Activated CD4-positive, alpha-beta T cell treated with anti-CD3 and anti-CD28 coated beads, Interleukin-2, Interleukin-4, amounts not matched to agents 100 ng/mL and 50 ng/mL, durations not matched to agents 16 hours and 8 hours (primary cell): ENCODE measurements at places on chromosomes 2 and 18.

GRCh38 chr2:112817082-112817689 lies 19.4 kb downstream of the IL1B start:
- no peak for DNase-seq

DNA sequence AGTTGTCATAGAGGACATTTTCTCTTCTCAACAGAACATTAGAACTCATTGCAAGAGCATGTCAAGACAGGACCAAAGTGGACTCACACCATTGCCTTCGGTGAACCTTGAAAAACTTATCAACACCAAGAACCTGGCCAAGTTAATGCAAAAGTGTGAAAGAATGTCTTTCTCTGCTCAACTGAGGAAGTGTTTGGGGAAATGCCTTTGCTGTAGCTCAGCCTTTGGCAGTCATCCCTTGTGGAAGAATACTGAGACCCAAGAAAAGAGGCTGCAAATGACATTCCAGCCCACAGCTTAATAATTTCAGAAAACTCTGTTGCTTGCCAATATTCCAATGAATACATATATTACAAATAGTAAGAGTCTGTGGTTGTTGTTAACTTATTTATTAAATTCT lies 728.8 kb upstream of the PIK3C3 start:
- DNase-seq = no peak

DNA sequence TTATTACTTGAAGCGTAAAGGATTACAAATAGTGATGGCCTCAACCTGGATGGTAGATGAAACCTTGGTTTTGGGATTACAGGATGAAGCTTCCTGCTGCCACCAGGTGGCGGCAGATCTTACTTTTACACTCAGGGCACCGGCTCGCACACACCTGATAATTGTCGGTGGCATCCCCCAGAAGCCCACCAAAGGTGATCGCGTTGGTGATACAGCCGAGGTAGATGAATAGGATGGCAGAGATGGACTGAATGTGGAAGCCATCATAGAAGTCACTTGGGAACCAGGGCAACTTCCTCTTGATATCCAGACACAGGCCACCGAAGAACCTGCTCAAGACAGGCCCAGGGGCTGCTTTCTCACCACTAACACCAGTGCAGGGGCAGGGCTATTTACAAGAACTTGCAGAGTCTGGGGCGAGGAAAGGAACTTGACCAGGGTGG lies 51.8 kb downstream of the MTHFD2 start:
- DNase-seq = peak; percentile 49

DNA sequence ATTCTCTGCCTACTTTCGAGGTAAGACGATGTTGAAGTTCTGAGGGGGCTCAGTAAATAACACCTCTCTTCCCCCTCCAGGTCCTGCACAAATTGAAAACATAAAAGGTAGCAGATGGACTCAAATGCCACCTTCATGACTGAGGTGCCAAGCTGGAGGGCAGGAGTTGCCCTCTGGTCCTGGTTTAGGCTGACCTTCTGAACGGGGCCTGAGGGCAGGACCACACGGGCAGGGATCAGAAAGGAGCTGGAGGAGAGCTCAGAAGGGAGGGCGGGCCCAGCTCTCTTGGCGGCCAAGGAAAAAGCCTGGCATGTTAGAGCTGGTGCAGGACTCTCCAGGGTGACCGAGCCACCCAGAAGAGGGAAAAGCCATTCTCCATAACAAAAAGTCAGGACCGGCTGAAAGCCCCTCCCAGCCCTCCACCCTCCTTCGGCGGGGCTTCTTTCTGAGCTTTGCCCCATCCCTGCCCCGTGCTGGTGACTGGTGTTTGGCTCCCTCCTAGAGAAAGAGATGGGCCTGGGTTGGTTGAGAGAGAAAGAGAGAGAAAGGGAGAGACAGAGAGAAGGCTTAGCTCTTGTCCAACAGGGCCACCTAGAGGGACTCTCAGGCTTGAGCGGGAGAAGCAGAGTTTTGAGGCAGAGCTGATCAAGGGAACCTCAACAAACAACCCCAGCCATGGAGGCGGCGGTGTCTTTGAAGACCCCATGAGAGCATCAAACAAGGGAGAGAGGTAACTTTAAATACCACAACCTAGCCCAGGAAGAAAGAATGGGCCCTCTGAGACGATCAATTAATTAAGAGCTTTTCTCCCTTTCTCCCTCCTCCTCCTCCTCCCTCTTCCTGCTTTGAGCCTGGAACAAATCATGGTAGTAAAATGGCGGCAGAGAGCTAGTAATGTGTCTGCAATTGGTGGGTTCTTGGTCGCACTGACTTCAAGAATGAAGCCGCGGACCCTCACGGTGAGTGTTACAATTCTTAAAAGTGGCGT lies 50.8 kb downstream of the WIPF1 start:
- peak; percentile 43 for DNase-seq

GRCh38 chr18:43275546-43275945 lies 1.7 kb downstream of the SYT4 start:
- no peak for DNase-seq

DNA sequence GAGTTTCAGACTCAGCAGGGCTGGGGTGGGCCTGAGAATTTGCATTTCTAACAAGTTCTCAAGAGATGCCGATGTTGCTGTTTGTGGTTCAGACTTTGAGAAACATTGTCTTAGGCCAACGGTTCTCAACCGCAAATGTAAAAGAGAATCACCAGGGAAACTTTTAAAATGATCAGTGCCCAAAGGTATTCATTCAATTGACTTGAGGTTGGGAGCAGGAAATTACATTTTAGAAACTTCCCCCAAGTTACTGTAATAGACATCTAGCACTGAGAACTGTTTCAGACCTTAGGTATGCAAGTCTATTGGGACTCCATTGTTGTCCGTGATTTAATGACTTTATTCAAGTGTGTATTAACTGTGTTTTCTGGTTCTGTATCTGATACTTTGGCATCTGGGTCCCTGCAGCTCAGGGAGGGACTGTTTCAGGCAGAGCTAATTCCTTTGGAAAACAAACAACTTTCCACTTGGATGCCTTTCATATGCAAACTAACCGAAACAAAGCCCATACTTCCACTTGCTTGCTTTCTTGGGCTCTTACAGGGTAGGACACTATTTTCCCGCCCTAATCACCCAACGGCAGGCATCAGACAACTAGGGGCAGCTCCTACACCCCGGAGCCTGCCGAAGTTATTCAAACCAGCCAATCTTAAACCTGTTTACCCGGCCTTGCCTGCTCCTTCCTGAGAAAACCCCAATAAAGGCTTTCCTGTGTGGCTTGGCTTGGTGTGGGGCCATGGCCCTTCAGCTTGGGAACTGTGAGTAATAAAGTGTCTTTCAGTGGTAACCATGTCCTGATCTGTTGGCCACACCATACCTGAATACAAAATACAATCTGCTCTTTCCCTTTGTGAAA lies 97.6 kb downstream of the POLE4 start:
- DNase-seq = peak; percentile 37

- DNase-seq = peak; percentile 4
Measured at GRCh38 chr2:147232225-147232669, 612.6 kb upstream of the ACVR2A start.

DNA sequence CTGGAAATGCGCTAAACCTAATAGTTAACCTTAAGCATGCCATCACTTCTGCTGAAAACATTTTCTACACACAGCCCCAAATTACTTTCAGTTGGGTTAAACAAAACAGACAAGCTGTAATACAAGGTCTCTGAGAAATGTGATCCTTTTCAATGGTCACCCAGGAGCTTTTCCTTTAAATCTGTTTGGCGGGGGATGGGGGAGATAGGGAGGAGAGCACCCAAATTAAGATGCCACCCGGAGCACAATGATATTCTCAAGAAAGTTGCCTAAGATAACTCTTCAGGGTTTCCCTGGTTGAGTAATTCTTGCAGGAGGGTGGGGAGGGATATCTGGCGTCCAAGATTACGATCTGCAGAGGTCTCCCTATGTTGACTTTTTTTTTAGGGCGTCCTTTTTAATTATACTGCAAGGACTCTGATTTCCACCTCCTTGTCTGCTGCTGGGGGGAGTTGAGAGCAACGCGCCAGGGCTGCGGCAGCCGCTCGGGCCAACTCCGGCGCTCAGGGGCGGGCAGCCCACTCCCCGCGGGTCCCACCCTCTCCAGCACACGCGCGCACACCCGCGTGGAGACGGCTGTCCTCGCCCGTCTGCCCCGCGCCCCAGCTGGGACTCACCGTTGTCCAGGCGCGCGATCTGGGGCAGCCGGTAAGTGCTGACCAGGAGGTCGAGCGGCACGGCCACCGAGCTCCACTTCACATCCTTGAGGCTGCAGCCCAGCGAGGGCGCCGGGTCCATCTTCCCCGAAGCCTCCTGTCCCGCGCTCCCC lies 807 bp downstream of the GAREM1 start:
- DNase-seq = no peak

GRCh38 chr2:30645081-30645744 lies 162.0 kb downstream of the CAPN13 start:
- no peak for DNase-seq

DNA sequence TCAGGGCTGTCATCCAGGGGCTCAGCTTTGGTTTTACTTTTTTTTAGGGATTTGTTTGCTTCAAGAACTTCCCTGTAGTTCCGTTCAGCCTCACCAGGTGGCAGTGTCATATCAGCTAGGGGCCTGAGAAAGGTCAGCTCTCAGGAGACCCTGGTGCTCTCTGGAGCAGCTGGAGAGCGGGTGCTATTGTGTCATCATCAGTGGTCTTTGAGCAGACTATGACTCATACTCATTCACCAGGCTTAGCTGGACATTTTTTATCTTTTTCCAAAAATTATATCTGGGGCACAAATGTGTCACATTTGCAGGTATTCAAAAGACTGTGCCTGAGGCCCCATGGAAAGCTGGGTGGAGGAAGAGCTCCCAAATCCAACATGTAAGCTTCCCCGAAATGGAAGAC lies 24.4 kb downstream of the ZNF892 start:
- DNase-seq = peak; percentile 9

DNA sequence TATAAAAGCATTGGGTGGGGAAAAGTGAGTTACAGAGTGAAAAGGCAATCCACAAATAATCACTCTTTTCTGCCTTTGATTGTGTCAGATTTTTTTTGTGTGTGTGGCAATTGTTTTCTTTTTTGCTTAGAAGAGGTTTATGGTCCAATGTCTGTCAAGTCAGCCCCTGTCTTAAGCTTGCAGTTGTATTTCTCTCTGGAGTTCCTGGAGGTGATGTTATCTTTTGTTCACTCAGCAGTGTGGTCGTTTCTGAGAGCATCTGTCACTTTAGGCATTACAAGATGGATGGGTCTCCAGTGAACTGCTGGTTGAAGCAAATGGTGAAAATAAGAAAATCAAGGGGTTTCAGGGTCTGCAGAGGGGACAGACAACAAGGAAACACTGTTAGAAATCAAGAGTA lies 121.3 kb downstream of the GREB1L start:
- no peak for DNase-seq

DNA sequence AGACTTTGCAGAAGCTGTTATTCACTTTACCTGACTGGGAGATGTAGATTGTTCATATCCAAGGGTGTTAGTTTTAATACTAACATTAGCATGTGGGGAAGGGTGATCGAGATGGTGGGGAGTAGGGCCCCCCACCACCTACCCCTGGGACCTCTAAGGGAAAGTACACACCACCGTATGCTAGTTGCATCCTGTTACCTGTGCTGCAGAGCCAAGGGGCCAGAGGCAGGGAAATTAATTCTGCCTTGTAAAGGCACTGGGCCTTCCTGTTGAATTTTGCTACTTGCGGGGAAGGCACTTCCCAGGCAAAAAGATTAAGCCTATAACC lies 9.0 kb downstream of the STEAP3 start:
- no peak for DNase-seq

GRCh38 chr2:217790195-217790594 lies 212.6 kb downstream of the TNS1 start:
- peak; percentile 4 for DNase-seq

GRCh38 chr18:74604361-74604760 lies 6.7 kb downstream of the ZNF407 start:
- no peak for DNase-seq

- DNase-seq = no peak
Measured at GRCh38 chr2:39696101-39696553, 30.4 kb downstream of the TMEM178A start.

DNA sequence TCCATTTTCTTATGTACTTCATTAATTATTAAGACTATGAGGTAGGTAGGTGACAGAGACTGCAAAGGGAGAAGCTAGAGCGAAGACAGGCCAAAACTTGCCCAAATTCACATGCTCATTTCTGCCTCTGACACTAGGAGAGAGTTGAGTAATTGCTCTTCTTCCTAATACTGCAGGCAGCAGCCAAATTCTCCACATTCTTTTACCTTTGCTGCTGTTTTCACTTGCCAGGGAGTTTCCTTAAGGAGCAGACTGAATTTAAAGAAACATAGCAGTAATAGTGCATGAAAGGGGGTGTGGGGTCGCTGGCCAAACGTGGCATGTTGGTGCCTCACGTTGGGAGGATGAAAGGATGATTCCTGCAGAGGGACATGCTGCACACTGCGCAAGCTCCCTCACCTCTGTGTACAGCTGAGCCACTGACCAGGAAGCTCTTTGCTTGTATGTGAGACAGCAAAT lies 12.3 kb downstream of the CRIM1 start:
- DNase-seq = no peak

DNA sequence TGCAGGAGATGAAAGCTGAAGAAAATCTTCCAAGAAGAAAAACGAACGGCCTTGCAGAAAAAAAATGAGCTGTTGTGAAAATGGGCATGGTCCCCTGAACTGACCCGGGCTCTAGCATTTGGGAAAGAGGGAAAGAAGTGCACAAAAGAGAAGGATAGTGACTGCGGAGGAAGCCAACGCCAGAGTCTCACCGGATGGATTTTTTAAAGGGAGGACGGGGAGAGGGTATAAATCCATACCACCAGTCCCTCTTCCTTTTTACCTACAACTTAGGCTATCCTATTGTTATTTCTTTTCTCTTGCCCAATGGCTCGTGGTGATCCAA lies 601 bp downstream of the WDR35 start:
- DNase-seq = no peak

- DNase-seq = no peak
Measured at GRCh38 chr2:63186331-63186730, 135.7 kb downstream of the OTX1 start.

GRCh38 chr2:179129574-179130238 lies 79.8 kb upstream of the CCDC141 start:
- peak; percentile 11 for DNase-seq

DNA sequence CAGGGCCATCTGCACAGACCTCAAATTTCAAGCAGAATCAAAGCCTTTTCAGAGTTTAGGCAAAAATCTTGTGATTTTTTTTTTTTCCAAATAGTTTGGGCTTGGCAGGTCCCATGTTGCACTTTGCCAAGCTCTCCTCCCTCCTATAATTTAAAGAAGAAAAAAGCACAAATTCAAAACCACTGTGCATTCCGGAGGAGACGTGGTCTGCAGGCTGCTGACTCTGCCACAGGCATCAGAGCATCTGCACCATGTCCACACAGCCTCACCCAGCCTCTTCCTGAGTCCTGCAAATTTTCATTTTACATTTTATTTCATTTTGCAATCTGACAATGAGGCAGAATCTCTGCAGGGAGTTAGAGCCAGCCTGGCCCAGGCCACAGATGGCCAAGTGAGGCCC lies 15.7 kb upstream of the GPC1 start:
- no peak for DNase-seq

GRCh38 chr18:36745219-36745975 lies 83.4 kb downstream of the TPGS2 start:
- no peak for DNase-seq

DNA sequence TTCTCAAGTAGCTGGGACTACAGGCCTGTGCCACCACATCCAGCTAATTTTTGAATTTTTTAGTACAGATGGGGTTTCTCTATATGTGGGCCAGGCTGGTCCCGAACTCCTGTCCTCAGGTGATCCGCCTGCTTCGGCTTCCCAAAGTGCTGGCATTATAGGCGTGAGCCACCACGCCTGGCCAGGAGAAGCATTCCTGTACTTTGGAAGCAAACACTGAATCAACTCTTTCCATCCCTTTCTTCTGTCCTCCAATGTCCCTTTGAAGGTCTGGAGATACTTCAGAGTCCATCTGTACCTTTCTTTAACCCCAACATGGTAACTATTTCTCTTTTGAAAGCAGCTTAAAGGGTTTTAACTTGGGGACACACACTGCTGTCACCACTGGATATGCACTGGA lies 23.6 kb upstream of the MAP4K4 start:
- DNase-seq = no peak
